ENCODE measurements at places on chromosomes 16 and 17.

GRCh38 chr17:70636517-70637133 is 467.3 kb downstream of the KCNJ2 start:
- no peak for DNase-seq

DNA sequence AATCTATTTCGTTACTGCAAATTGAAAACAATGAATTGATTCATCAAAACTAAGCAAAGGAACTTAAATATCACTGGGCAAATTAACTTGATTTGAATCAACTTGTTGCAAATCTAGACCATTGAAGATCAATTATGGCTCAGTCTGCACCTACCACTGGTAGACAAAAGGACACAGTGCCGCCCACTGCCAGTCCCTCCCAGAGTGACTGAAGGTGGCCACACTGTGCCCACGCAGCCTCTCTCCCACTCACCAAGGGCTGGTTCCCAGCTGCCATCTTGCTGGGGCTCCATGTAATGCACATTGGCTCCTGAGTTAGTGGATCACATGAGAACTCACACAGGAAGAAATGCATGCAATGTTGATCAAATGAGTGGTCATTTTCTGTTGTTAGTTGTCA is 78.1 kb downstream of the PLXDC1 start:
- no peak for DNase-seq

DNA sequence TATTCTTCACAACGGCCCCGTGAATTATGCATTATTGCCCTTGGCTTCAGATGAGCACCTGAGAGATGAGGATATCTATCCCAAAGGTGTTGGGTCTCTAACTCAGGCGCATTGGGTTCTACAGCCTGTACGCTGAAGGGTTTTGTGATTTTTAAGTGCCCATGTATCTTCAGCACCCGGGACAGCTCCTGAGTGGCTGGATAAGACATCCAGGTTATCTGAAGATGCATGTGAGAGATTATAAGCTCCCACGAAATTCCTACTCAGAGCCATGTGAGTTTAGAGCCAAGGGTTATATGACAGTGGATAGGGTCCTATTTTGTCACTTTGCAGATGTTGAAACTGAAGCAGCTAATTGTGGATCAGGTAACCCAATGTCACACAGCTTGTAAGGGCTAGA is 612.3 kb upstream of the EEF2KMT start:
- no peak for DNase-seq

DNA sequence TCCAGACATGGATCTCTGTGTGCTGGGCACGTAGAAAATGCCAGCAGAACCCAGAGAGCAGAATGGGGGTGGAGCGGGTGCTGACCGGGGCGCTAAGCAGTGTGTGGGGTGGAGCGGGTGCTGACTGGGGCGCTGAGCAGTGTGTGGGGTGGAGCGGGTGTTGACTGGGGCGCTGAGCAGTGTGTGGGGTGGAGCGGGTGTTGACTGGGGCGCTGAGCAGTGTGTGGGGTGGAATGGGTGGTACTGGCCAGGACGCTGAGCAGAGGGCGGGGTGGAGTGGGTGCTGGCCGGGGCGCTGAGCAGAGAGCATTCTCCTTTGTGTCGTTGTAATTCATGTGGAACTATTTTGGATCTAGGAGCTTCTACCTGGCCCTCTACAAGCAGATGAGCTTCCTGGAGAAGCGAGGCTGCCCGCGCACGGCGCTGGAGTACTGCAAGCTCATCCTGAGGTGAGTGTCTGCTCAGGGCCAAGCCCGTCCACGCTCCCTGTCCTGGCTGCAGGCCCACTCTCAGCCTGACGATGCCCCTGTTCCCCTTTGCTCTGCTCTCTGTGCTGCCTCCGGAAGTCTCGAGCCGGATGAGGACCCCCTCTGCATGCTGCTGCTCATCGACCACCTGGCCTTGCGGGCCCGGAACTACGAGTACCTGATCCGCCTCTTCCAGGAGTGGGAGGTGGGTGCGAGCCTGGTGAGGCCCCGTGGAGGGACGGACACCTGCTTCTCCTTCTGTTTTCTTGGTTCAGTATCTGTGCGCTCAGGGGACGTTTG is 20.3 kb upstream of the MC1R start:
- no peak for DNase-seq

DNA sequence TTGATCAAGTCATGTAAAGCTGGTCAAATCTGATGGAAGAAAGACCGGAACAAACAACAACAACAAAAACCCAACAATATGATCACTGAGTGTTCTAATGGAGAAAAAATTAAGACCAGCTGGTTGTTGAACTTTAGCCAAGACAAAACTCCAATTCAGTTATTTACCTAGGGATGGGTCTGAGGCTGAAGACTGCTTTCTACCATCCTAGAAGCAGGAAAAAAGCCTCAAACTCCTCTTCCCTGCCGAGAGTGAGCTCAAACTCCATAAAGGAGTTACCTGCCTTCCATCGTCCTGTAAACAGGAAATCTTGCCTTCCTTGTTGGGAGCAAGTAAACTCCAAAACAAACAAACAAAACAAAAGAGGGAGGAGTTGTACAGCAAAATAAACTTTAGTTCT is 23.1 kb upstream of the TMEM98 start:
- DNase-seq = no peak

DNA sequence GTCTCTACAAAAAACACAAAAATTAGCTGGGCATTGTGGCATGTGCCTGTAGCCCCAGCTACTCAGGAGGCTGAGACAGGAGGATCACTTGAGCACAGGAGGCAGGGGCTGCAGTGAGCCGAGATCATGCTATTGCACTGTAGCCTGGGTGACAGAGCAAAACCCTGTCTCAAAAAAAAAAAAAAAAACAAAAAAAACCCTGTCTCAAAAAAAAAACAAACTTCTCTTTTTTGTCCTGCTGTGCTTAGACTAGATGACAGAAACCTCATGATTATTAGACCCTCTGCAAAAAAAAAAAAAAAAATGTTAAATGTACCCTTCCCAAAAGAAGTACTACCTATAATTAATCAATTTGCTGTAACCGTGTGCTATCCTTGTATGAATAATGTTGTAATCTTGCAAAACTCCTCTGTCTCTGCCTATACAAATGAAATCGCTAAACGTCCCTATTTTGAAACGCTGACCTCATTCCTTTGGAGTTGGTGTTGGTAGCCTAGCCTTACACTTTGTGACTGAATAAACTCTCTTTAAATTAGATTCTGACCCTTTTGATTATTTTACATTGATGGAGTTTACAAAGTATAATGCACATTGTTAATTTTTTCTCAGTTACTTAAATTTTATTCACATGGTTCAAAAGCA is 13.6 kb upstream of the DHRS7B start:
- DNase-seq = no peak

DNA sequence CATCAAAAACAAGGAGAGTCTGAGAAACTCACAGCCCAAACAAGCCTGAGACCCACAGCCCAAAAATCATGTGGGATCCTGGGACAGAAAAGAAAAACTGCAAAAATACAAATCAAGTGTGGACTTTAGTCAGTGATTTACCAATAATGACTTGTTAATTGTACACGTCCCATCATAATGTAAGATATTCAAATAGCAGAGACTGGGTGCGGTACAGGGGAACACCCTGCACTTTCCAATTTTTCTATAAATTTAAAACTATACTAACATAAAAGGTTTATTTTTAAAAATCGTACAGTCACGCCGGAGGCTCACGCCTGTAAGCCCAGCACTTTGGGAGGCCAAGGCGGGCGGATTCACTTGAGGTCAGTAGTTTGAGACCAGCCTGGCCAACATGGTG is 8.8 kb downstream of the CEP131 start:
- DNase-seq = no peak

DNA sequence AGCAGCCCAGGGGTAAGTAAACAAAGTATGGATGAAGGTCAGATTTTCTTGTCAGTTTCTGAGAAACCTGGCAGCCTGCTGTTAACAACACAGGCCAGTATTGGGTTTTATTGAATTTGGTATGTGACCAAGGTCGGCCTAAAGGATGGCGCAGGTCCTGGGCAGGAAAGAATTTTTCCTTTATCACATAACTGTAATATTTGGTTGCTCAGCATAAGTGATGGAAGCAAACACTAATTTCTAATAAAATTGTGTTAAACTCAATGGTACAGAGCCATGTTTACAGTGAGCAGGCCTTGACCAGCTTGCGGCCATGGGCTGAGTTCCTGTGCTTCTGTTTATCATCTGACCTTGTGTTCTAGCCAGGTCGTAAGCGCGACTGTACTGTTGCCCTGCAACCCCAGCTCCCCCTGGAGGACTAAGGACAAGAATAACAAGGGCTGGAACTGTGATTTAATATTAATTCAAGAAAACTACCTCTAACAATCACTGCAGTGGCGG is 10.5 kb downstream of the POLDIP2 start:
- DNase-seq = no peak

Data from stimulated activated CD8-positive, alpha-beta memory T cell treated with anti-CD3 and anti-CD28 coated beads, Interleukin-2, amount 100 ng/mL, for 48 hours (primary cell).